ENCODE measurements at places on chromosomes 2 and 18.

GRCh38 chr2:217995731-217996231 is 7.0 kb downstream of the TNS1 start:
- DNase-seq, result no peak

GRCh38 chr18:62018034-62018758 is 125.4 kb upstream of the RNF152 start:
- no peak for DNase-seq

GRCh38 chr2:44932564-44933392 is 8.7 kb upstream of the SIX3 start:
- no peak for DNase-seq

- DNase-seq, result no peak
Observed at GRCh38 chr2:233408366-233409285, 54.3 kb downstream of the DGKD start.

DNA sequence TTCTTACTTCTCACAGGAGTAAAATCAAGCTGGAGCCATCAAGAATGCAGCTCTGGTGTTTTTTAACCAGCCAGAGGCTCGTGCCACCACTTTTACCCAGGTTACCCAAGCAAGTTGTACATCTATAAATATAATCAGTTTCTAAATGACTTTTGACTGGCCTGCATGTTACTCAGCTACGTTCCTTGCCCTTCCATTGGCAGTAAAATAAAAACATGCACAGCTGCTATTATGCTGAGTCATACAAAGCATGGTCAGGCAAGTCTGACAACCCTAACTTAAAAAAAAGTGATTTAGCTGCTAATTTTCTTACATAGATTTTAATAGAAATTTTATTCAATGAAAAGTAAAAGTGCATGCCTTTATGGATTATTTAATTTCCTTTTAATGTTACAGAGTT is 111.7 kb upstream of the CSRNP3 start:
- peak; percentile 23 for DNase-seq

GRCh38 chr2:160703648-160704585 is 210.3 kb upstream of the RBMS1 start:
- no peak for DNase-seq

DNA sequence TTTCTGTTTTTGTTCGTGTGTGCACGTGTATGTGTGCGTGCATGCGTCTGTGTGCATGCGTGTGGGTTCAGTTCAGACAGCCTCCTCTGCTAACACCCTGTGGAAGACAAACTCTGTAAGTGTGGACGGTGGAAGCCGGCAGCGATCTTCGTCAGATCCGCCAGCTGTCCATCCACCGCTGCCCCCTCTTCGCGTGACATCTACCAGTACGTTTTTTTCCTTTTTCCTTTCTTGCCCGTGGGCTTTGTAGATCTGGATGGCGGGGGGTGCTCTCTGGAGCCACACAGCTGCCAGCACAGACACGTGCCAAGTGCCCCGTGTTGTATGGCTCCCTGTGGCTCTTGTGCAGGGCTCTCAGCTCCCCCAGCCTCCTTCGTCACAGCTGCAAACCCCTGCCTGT is 32.3 kb downstream of the ITGB1BP1 start:
- no peak for DNase-seq

GRCh38 chr2:125567100-125567499 is 1088.9 kb upstream of the GYPC start:
- DNase-seq, result no peak

GRCh38 chr2:33108483-33109443 is 162.0 kb downstream of the LTBP1 start:
- no peak for DNase-seq

GRCh38 chr2:74588664-74589063 is 34.1 kb downstream of the DOK1 start:
- no peak for DNase-seq

- DNase-seq, result no peak
Observed at GRCh38 chr2:201344663-201345366, 12.3 kb downstream of the FLACC1 start.

DNA sequence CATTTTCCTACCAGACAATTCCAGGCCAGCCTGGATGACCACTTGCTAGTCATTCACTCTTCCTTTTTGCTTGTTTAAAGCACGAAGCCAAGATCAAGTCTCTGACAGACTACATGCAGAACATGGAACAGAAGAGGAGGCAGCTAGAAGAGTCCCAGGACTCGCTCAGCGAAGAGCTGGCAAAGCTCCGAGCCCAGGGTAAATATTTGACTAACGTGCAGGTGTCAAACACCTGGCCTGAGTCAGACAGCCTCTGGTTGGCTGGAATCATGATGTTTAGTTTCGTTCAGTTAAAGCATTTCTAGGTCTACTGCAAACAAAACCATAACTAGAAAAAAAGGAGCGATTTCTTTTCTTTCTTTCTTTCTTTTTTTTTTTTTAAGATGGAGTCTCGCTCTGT is 44.2 kb upstream of the LYPD6B start:
- DNase-seq, result no peak

DNA sequence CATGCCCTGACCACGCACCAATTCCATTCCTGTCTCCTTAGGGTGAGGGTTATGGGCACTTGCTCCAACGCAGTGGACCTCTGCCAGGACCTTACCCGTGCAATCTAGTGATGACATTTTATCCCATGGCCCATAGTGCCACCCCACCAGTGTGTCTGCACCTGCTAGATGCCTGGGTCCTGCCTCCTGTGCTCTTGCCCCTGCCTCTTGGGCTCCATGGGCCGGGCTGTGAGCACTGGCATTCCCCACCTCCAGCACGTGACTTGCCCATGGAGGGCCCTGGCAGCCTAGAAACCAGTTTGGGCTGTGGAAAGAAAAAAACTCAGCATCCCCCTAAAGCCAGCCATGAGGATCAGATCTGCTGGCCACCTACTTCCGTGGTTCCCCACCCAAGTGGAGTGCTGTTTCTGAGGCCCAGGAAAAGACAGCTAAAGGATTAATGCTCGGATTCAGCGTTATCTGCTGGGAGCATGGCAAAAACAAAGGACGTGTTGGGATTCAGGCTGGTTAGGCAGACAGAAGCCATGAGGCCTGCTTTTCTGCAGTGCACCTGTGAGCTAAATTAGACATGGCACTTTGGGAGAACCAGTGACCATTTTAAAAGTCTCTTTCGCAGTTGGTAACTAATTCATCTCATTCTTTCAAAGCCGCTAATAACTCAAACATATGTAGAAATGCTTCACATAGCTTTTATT is 129.2 kb downstream of the ALPK2 start:
- DNase-seq, result no peak

- DNase-seq, result no peak
Observed at GRCh38 chr2:164624316-164624715, 3.0 kb upstream of the GRB14 start.

GRCh38 chr2:109256921-109257320 is 127.9 kb downstream of the SH3RF3 start:
- no peak for DNase-seq

GRCh38 chr2:136572335-136572734 is 193.0 kb upstream of the THSD7B start:
- no peak for DNase-seq

DNA sequence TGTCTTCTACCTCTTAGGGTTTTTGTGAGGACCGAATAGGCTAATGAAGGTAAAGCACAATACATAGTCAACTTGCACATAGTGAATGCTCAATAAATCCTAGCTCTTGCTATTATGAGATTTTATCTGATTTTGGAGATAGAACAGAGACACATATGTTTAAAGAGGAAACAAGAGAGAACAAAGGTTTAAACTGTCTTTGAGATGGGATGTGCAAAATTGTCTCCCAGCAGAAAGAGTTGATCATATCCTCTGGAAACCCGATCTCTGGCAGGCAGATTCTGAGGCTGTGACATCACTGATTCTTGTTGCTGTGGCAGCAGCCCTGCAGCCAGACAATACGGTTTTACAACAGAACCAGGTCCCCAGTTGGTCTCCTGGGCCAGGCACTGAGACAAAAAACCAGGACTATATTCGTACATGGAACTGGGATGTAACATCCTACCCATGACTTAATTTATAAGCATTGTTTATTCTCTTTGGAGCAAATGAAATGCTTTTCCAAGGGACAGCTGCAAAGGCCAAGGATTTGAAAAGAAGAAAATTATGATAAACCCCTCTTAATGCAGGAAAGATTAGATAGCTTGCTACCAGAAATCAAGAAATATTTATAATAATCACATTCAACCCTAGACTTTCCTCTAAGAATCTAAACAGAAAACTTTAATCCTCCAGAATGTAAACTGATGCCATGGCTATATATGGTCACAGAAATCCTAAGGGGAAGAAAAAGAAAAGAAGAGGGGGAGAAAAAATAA is 80.2 kb downstream of the SLC8A1 start:
- DNase-seq, result no peak

DNA sequence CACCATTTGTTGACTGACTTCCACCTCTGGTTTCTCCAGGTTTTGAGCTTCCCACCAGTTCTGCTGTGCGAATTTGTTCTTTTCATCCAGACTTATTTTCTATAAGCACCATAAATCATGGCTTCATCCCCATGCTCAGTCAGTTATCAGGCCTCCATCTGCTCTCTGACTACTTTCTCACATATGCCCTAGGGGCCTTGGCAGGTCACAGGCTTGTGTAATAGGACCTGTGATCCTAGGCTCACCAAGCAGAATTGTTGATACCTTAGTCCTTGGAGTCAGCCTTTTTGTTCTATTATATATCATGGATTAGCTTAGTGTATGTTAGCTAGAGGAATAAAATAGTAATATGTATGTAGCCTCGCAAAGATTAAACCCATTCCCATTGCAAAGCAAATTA is 284.2 kb upstream of the TANK start:
- no peak for DNase-seq

DNA sequence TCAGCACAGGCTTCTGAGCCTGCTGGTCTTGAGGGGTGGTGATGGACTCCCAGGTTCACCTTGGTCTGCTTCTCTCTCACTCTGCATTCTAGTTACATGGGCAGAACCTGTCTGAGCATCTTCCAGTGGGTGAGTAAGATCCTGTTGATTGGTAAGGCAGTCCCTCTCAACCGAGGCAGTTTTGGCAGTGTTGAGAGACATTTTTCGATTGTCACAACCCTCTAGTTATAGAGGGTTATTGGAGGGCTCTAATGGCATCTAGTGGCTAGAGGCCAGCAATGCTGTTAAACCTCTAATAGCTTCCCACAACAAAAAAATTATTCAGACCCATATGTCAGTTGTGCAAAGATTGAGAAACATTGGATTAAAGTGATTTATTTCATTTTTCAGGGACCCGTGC is 9.3 kb upstream of the MGAT5 start:
- no peak for DNase-seq

- peak; percentile 25 for DNase-seq
Observed at GRCh38 chr2:195533771-195534642, 123.0 kb upstream of the SLC39A10 start.

DNA sequence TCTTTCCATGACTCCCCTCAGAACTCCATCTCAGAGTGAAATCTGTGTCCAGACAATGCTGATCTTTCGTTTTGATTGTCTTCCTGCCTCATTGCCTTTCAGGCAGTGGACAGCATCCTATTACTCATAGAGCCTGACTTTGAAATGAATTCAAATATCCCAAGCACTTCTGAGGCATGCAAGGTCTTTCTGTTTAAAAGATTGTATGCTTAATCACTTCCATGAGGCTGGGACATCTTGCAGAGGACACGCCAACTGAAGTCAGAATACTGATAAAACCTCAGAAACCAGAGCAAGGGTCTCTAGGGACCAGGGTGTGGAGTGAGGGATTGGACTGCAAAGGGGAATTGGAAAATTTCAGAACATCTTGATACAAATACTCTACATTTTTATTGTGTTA is 836.5 kb upstream of the ID2 start:
- DNase-seq, result no peak

DNA sequence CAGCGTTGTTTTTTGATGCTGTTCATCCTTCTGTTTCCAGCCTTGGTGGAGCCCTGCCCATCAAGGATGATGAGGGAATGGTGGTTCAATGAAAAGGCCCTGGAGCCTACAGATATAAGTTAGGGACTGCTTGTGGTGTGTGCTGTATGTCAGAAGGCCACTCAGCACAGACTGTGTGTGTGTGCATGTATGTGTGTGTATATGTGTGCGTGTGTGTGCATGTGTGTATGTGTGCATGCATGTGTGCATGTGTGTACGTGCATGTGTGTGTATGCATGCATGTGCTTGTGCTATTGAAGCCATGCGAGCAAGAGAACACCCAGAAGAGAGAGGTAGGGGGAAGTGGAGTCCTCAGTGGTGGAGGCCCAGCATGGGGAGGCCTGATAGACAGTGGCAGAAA is 304.9 kb downstream of the CYP26B1 start:
- no peak for DNase-seq

- no peak for DNase-seq
Observed at GRCh38 chr2:214607051-214607450, 196.2 kb downstream of the VWC2L start.

- no peak for DNase-seq
Observed at GRCh38 chr2:9693196-9693491, 62.3 kb upstream of the YWHAQ start.

DNA sequence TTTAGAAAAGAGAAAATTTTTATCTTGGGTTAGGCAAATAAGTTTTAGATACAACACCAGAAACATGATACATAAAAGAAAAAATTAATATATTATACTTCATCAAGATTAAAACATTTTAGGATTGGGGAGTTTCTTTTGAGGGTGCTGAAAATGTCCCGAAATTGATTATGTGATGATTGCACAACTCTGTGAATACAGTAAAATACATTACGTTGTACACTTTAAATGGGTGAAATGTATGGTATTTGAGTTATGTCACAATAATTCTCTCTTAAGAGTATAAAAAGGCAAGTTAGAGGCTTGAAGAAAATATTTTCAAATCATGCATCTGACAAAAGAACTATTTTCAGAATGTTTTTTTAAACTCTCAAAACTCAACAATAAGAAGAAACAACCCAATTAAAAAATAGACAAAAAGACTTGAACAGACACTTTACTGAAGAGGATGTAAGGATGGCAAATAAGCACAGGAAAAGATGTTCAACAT is 36.2 kb upstream of the INO80C start:
- no peak for DNase-seq

DNA sequence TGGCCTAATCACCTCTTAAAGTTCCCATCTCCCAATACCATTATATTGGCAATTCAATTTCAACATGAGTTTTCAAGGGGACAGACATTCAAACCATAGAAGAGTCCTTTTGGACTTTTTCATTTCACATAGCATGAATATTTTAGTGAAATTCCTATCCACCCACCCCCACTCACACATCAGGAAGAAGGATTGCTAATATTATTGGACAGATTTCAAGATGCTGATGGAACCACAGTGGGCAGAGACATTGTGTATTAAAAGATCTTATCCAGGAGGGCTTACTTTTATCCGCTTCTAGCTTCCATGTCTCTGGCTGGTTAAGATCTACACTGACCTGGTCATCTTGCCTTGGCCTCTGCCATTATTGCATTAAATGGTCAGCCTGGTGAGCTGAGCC is 297.4 kb upstream of the ACVR2A start:
- no peak for DNase-seq

GRCh38 chr2:127735044-127735443 is 33.7 kb downstream of the SFT2D3 start:
- DNase-seq, result no peak

All from keratinocyte (primary cell).